ENCODE measurements at places on chromosomes 4 and X.

DNA sequence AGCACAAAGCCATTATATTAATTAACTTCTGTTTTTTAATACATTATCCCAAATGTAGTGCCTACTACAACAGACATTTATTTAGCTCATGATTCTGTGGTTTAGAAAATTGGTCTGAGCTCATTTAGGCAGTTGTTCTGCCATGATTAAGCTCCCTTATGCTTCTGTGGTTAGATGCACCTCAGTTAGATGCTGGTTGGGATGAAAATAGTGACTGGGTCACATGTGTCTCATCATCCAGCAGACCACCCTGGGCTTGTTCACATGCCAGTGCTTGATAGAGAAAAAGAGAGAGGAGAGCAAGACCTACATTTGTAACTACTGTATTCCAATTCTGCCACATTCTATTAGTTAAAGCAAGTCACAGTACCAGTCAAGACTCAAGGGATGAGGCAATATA lies 376.4 kb upstream of the GNPDA2 start:
- DNase-seq, result no peak

GRCh38 chrX:23952984-23953907 lies 45.4 kb downstream of the CXorf58 start:
- DNase-seq, result peak; percentile 31

DNA sequence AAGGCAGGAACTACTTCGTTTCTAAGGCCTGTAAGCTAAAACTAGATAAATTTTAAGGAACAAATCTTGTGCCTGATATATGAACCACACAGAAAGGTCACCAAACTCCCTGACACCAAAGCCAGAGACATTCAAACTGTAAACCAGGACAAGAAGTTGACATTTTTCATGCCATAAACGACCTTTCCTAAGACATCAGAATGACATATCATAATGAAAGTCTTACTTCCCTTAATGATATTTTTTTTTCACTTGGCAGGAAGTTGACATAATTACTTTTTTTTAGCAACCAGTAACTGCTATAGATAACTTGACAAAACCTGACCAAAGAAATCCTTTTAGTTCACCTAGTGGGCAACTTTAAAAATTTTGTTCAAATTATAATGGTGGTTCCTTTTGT lies 231.5 kb upstream of the AGTR2 start:
- no peak for DNase-seq

GRCh38 chr4:22625311-22625710 lies 67.4 kb upstream of the GBA3 start:
- no peak for DNase-seq

- no peak for DNase-seq
Observed at GRCh38 chrX:10607233-10607632, 13.2 kb downstream of the MID1 start.

Measured in iPS-NIHi11 (cell line).